ENCODE measurements at places on chromosomes 16 and 17.

GRCh38 chr17:46986366-46986765 is 7.3 kb upstream of the RPRML start:
- no peak for DNase-seq

DNA sequence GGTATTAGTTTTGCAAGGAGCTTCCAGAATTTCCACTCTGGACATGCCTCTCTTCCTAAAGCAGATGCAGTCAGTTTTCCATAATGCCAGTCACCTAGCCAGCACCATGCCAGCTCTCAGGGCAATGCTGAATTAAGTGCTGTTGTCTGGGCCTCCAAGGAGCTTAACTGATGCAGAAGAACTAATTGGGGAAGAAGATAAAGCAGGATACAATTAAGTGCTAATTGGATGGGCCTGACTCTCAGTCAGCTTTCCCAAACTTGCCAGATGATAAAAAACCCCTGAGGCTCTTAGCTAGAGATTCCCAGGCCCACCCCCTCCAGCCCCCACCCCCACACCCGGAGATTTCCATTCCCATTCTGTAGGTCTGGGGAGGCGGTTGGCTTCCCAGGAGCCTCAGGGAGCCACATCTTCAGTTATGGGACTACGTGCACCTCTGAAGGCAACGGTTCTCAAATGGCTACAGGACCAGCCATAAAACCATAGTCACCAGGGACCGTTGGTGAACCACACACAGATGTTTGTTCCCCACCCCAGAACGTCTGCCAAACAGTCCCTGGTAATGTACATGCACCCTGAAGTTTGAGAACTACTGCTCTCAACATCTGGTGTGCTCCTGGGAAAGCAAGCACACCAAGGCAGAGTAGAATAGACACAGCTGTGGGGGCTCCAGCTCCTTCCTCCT is 499.1 kb upstream of the CDH5 start:
- DNase-seq: no peak

- no peak for DNase-seq
Measured at GRCh38 chr17:74235040-74235581, 21.7 kb downstream of the TTYH2 start.

- no peak for DNase-seq
Measured at GRCh38 chr16:25692742-25693508, 1.2 kb downstream of the HS3ST4 start.

- DNase-seq: no peak
Measured at GRCh38 chr16:69859105-69859989, 91.8 kb upstream of the CLEC18A start.

DNA sequence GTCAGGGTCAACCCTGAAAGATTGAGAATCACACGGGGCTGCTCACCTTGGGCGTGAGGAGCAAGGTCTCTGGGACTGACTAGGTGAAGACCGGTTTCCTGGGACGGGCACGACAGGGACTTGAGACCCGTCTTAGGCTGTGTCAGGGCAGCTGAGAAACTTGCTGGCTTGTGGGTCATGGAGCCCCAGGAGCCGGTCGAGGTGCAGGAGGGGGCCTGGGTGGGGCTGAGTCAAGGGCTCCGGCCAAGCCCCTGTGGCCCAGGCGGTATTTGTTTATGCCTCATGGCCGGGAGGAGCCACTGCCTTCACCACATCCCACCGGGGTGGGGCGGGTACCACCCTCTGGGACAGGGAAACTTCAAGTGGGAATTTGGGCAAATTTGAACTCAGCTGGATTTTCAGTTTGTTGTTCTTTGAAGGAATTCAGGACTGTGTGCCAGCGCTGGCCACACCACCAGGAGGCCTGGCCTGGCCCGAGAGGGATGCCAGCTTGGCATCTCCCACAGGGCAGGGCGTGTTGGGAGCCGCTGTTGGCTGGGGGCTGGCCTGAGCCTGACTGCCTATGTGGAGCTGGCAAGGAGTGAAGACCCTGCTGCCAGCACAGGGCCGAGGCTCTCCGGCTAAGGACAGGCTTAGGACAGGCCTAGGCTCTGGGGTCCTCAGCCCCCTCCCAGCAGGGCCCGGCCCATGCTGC is 116.1 kb downstream of the METRNL start:
- DNase-seq: no peak

- no peak for DNase-seq
Measured at GRCh38 chr16:47065766-47066688, 77.7 kb downstream of the NETO2 start.

- no peak for DNase-seq
Measured at GRCh38 chr17:32971171-32971570, 20.5 kb upstream of the SPACA3 start.

- no peak for DNase-seq
Measured at GRCh38 chr16:57360321-57360935, 1.8 kb downstream of the CCL22 start.

GRCh38 chr16:28937222-28937876 is 5.6 kb downstream of the CD19 start:
- no peak for DNase-seq

- DNase-seq: no peak
Measured at GRCh38 chr17:51833045-51833444, 325.5 kb downstream of the CA10 start.

- no peak for DNase-seq
Measured at GRCh38 chr16:48223490-48223889, 20.6 kb upstream of the LONP2 start.

DNA sequence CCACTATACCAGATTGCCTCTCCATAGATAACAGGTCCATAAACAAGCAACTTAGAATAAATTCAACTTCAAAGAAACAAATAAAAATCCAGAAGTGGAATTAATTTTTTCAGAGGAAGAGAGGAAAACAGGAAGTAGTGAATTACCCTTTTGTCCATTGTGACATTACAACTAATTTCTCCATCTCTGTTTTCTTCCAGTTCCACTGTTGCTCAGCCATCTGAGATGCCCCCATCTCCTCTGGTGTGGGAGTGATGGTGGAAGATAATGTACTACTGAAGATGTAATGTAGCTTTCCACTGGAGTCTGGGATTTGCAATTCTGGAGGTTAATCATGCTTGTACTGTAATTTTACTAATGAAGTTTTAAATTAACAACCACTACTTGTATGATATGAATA is 124.6 kb upstream of the TMEM97 start:
- no peak for DNase-seq

- no peak for DNase-seq
Measured at GRCh38 chr17:67364847-67365737, 1.3 kb downstream of the PSMD12 start.

GRCh38 chr17:76397184-76397583 is 12.8 kb downstream of the SPHK1 start:
- DNase-seq: no peak

GRCh38 chr17:67018471-67019434 is 25.6 kb upstream of the CACNG1 start:
- no peak for DNase-seq

GRCh38 chr17:59725691-59726090 is 18.2 kb downstream of the VMP1 start:
- DNase-seq: no peak

- DNase-seq: no peak
Measured at GRCh38 chr17:28954886-28955285, 3.6 kb upstream of the PHF12 start.

DNA sequence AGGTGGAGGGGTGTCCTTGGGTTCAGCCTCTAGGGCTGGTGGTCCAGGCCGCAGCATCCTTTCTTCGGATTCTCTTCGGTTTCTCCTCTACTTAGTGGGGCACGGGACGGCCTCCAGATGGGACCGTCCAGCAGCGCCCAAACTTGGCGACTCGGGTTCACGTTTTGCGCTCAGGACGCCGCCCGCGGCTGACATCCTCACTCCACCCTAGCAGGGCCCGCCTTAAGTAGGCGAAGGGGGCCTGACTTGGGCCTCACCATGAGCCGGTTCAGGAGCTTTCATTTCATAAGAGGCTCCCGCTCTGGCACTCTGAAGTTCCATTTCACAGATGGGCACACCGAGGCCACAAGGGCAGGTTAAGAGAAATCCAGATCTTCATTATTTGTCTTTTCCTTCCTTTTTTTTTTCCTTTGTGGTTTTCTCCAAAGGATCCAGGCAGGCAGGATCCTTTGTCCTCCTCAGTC is 141.2 kb downstream of the SEC14L1 start:
- DNase-seq: no peak

DNA sequence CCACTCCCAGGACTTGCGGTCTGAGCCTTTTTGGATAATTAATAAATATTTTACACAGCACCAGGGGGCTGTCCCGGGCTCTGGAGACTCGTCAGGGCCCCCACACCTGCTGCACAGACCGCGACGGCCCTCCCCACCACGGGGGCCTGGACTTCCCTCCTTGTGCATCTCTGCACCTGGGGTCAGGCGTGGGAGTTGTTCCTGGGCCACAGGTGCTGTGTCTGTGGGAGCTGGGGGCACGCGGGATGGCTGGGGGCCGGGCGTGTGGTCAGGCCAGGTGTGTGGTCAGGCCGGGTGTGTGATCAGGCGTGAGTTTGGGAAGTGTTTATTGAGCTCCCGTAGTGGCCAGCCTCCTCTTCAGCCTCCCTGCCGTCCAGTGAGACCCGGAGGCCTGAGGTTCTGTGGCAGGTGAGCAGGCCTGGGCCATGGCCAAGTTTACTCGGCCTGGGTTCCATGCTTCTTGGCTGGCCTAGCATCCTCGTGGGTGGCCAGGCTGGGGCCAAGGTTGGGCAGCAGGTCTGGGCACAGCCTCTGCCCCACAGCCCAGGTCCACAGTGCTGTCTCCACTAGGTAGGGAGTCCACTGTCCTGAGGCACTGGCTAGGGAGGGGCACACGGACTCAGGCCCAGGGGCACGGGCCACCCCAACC is 1.9 kb upstream of the STUB1 start:
- DNase-seq: no peak

GRCh38 chr17:31052187-31052889 is 42.4 kb upstream of the NF1 start:
- DNase-seq: no peak

- no peak for DNase-seq
Measured at GRCh38 chr16:12426122-12426521, 377.6 kb downstream of the CPPED1 start.

GRCh38 chr17:77615703-77616253 is 342.7 kb upstream of the TNRC6C start:
- DNase-seq: no peak
